ENCODE measurements at places on chromosomes 7 and 10.

GRCh38 chr10:25682203-25682851 lies 251.7 kb upstream of the MYO3A start:
- DNase-seq, result no peak

- DNase-seq, result no peak
These were observed 7.0 kb upstream of the PDCD4 start for GRCh38 chr10:110864662-110865140.

GRCh38 chr7:37988721-37989650 lies 68.5 kb downstream of the EPDR1 start:
- no peak for DNase-seq

DNA sequence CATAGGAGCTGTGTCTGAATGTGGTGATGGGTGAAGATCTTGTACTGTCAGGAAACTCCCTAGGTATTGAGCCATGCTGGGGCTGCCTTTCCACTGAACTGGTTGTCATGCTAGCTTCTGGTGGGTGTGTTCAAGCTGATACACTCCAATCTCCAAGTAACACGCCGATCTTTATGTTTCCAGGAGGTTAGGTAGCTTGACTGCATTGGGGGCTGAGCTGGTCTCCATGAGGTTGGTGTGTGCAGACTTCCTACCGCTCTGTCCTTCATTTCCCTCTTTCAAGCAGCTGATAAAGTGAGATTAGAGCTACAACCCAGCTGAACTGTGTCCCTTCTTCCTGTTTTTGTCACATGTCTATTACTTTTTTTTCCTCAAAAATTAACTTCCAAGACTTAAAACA lies 265.5 kb downstream of the ANKRD30A start:
- no peak for DNase-seq

GRCh38 chr10:78046711-78047269 lies 13.1 kb downstream of the RPS24 start:
- no peak for DNase-seq

- no peak for DNase-seq
These were observed 233.4 kb upstream of the HABP2 start for GRCh38 chr10:113319479-113319878.

GRCh38 chr7:1694611-1695511 lies 24.8 kb downstream of the ELFN1 start:
- DNase-seq, result no peak

GRCh38 chr7:68505721-68506120 lies 1092.6 kb upstream of the AUTS2 start:
- DNase-seq, result no peak
